ENCODE measurements at places on chromosomes 5 and 9. TPM values are rescaled to one million over a fixed set of nuclear protein-coding genes. Genes with fewer than 3 reads are reported as not detected.

- DNase-seq = no peak
Observed at GRCh38 chr9:92966518-92966800, 19.1 kb downstream of the FGD3 start.

- no peak for DNase-seq
Observed at GRCh38 chr5:36161361-36161760, 9.4 kb downstream of the SKP2 start.

- DNase-seq = no peak
Observed at GRCh38 chr9:35342221-35342958, 147.5 kb upstream of the RUSC2 start.

- no peak for DNase-seq
Observed at GRCh38 chr5:115461506-115462290, 82.9 kb downstream of the FEM1C start.

DNA sequence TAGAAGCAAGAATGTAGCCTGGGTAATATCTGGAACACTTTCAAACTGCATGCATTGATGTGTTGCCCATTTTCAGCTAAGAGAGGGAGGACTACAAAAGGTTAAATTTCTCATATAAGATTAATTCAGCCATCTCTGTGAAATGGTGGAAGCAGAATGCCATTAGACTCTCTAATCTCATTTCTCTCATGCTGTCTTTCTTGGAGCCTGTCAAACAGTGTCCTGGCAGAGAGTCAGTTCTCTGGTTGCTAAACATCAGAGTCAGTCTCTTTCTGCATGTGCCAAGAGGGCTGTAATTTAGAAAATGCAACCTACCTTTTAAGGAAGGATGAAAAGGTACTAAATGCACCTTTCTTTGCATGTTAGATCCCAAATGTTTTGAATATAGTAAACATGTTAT, 910 bp upstream of the GARNL3 start:
- no peak for DNase-seq

DNA sequence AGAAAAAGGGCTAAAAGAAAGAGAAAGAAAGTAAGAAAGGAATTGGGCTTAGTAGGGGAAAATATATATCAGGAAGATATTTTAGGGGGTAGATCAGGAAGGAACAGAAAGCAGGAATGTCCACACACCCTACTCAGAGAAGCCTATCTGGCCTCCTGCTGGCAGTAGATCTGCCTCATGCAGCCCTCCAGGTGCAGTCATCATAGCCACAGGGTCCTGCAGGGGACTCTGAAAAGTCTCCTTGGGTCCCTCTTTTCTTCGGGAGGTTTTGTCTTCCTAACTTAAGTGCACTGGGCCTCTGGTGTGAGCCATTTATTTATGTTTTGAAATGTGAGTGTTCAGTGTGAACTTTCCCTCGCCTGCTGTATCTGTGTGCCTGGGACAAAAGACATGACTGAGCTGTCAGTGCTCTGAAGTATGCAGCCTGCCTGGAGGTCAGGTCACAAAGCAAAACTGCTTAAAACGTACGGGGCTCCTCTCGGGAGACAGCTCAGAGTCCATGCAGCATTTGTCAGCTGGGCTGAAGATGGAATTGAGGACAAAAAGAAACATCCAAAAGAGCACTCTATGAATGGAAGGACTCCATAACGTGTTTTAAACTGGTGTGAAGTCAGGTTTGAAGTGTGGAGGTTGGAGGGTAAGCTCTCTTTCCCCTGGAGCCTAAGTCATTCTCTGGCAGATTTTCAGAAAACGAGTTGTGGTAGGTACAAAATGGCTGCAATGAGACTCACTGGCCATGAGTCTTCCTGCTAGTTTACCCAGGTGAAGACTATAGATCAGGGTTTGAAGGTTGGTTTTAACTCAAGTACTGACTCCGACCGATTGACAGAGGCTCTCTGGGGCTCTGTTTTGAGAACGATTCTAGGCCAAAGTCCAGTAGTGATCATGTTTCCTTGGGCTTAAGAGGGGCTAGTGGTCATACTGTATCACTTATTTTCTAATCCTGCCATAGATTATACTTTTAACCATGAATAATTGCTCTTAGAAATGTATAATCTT, 151.8 kb upstream of the GDNF start:
- DNase-seq = no peak

DNA sequence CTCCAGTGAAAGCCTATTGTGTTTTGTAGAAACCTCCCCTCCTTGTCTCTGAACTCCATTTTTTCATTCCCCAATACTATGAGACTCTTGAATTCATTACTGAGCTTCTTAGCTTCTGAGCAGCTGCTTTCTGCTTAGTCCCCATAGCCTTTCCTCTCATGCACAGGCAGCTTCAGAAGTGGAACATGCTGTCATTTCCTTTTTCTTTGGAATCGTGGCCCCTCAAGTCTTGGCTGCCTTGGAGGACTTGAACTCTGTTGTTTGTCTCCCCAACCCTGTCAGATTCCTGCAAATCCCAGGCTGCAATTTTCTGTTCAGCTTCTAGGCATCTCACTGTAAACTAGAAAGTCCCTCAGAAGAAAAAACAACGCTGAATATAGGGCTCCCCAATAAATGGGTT, 268.5 kb downstream of the ARRDC3 start:
- no peak for DNase-seq

DNA sequence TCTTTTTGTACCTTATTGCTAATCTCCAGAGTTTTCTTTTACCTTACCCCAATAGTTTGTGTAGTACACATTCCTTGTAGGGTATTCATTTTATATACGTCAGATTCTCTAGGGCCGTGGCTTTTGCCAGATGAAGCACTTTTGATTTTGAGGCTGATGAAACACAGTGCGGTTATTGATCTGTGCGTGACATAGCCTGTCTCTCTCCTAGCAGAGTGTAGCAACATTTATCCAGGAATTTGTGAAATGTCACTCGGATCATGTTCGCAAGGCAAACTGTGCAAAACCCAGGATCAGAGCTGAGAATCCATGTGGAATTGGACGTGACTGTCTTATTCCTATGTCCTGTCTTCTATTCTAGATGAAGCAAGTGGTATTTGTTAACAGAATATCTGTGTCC, 142.0 kb upstream of the SH3GL2 start:
- no peak for DNase-seq

DNA sequence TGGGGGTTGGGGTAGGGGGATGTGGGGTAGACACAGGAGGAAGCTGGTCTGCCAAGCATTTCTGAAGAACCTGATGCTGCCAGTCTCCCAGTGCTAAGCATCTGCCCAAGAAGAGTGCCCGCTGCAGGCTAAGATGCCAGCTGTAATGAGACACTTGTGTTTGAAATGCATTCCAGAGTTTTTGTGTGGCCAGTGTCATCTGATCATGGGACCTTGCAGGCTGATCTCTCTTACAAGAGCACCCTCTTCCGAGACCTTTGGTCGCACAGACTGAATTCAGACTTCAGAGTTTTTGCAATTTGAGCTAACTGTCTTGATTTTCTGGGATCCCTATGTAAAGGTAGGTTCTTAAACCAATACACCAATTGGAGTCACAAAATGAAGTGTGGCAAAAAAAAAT, 58.1 kb downstream of the DENND1A start:
- no peak for DNase-seq

DNA sequence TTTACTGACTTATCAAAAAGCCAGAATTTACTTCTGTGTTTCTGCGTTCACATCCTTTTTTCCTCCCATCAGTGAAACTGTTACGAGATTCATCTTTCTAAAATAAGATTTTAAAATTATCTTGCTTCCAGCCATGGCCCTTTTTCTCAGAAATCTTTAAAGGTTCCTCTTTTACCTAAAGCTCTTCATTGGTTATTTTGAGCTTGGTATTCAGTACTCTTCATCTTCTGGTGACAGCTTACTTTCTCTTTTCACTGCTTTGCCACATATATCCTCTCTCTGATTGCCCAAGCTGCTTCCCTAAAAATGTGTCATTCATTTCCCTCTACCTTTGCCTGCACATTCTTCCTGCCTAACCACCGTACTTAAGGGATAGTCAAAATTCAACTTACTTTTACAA, 32.3 kb downstream of the TGFBR1 start:
- DNase-seq = no peak

GRCh38 chr5:9761706-9762105, 131.6 kb upstream of the TAS2R1 start:
- DNase-seq = no peak

- no peak for DNase-seq
Observed at GRCh38 chr5:93512799-93513198, 68.2 kb downstream of the NR2F1-AS1 start.

DNA sequence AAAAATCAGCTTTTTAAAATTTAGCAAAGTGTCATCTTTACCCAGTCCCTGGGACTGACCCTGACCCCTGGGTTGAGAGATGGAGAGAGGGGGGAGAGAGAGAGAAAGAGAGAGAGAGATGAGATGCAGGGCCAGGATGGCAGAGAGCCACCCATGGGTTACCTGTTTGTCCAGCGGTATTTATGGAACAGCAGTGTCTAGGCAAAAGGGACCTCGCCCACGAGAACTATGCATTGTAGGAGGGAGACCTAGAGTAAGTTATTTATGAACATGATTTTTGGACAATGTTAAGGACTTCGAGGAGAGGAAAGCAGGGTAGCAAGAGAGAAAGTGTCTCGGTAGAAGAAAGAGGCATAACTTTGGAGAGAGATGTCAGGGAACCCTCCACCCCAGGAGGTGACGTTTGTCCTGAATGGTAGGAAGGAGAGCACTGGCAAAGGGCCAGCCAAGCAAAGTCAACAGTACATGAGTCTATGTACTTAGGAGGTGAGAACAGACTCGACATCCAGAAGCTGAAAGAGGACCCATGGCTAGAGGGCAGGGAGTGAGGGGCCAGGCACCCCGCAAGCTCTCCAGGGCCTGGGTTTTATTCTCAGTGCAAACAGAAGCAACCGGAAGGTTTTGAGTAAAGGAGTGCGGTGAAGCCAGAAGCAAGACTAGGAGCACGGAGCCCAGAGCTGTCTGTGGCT, 30.5 kb upstream of the MSX2 start:
- no peak for DNase-seq

The ADAMTS6 gene
- total RNA-seq = 0.78 TPM

The PAEP gene
- not detected for total RNA-seq

The CTNND2 gene
- total RNA-seq = 1.7 TPM

The TMEM174 gene
- not detected for total RNA-seq

The RUSC2 gene
- 25.7 TPM for total RNA-seq

The CDC25C gene
- 0.16 TPM for total RNA-seq

The PFDN1 gene
- 68.7 TPM for total RNA-seq

The MRPL41 gene
- total RNA-seq = 272 TPM

The MARCHF11 gene
- 7.1 TPM for total RNA-seq

The NIPAL4 gene
- total RNA-seq = not detected

The GABRA1 gene
- total RNA-seq = not detected

The SOHLH1 gene
- total RNA-seq = not detected
